Activated CD8-positive, alpha-beta memory T cell treated with anti-CD3 and anti-CD28 coated beads for 48 hours (primary cell): ENCODE measurements at places on chromosomes 7 and 10.

GRCh38 chr7:77571801-77572200 is 34.7 kb downstream of the PTPN12 start:
- DNase-seq, result no peak

DNA sequence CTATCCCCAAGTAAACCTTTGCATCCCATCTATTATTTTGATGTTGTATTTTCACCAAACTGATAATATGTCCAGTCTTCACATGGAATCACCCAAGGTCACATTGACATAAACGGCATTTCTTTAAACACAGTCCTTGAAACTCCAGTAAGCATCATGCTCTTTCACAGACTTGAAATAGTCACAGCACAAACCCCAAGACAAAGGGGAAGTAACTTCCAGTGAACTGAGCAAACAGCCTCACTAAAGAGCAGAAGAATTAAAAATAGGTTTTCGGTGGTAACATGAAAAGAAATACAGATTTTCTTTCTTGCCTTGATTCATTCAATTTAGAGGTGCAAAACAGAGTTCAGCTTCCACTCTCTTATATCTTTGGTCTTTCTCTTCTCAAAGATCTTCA is 253.7 kb downstream of the SFMBT2 start:
- DNase-seq, result no peak

DNA sequence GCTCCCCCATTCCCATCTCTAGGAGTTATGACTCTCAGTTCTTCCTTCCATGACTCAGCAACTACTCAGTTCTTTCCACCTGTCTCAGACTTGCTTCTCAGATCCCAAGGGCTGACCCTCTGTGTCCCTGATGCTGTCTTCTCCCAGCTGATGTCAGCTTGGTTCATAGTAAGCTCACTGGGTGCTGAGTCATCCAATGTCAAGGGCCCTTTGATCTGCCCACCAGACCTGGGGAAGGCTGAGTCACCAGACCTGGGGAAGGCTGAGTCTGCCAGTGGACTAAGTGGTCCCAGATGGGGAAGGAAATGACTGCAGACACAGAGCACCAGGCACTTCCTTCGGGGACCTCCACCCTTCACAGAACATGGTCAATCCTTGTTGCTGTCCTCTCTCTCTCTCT is 76.1 kb upstream of the ZEB1 start:
- no peak for DNase-seq

- DNase-seq, result no peak
These were observed 13.1 kb downstream of the LZTS2 start for GRCh38 chr10:101012525-101013364.

DNA sequence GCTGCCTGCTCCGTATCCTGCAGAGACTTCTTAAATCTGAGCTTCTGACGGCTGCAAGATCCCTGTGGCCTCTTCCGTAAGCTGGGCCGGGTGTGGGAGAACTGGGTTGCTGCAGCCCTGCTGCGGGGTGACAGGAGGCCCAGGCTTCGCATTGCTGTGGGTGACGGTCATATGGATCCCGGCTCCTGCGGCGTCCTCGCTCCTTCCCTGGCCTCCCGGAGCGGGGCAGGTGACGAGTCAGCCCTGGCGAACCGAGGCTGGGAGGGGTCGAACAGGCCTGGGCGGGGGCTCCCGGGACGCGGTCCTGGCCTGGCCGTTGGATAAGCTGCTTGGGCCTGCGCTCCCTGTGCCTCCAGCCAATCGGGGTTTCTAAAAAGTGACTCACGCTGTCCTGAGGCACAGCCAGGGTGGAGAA is 7.8 kb upstream of the UBE2D1 start:
- DNase-seq, result no peak

- DNase-seq, result no peak
These were observed at the start of gene CDHR3 for GRCh38 chr7:105963038-105963667. CDHR3 (plus strand) TSS chr7:105963264; CDS start chr7:105963319, 55 bp downstream.

- no peak for DNase-seq
These were observed 104.2 kb upstream of the RAB18 start for GRCh38 chr10:27399871-27400270.

DNA sequence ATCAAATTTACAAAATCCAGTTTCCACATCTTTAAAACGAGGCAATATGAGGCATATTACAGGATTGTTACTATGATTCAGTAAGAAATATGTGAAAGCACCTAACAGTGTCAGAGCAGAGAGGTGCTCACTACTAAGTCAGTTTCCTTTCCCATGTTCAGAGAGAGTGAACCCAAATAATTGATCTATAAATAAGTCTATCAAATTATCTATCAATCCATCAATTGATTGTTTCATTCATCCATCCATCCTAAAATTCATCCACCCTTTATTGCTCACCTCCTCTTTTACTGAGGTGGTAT is 340.8 kb downstream of the SUGCT start:
- DNase-seq, result no peak

- no peak for DNase-seq
These were observed 16.8 kb downstream of the AKR1B15 start for GRCh38 chr7:134565643-134566136.

DNA sequence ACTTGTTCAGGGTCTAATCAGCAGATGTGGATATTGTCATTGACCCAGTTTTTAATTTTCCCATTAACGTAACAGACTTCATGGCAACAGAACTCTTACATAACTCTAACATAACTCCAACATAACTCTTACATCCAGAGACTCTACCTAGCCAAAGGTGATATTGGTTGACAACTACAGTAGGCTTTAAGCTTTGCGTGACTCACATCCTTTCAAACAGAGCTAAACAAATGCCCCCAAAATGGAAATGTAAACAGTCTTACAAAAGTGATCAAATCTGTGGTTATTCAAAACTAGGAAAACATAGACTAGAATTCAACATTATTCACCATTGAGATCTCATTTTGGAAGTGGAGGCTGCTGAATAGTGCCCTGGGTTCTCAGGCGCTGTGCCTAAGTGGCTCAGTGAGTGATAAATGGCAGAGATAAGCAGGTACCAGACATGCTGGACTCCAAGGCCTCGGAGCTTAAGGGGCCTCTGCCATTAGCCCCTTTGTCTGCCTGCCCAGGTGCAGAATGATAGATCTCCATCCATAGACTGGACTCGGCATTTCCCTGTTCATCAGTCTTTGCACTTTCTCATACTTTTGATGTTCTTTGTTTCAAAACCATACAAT is 34.3 kb upstream of the BTBD16 start:
- no peak for DNase-seq

GRCh38 chr7:135409845-135410542 is 99.9 kb downstream of the CNOT4 start:
- no peak for DNase-seq

GRCh38 chr10:100567249-100567648 is 31.5 kb downstream of the HIF1AN start:
- no peak for DNase-seq

- DNase-seq, result no peak
These were observed 113.5 kb downstream of the RTKN2 start for GRCh38 chr10:62155054-62155680.

DNA sequence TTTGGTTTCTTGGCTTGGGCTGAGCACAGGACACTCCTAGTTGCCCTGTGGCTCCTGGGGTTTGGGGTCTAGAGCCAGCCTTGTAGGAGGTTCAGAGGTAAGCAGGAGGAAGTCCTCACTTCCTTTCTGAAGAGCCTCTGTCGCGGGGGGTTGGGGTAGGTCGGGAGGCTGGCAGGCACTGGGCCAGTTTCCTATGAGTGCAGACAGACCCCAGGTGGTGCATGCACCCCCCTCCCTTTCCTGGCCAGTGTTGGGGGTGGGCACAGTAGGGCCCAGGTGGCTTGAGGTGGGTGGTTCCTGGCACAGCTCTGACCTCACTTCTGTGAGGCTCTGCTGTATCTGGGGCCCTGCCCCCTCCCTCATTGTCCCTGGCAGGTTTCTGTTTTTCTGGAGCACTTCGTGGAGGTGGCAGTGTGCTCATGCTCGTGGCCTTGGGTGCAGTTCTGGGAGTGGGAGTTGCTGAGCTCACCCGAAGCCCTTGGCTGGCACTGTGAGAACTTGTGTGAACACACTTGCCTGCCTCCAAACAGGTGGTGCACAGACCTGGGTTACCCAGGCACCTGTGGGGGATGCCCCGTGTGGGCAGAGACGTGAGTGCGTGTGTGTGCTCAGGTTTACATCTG is 1.8 kb downstream of the PALD1 start:
- DNase-seq, result no peak

- DNase-seq, result no peak
These were observed 689.8 kb upstream of the NRP1 start for GRCh38 chr10:34024282-34024681.

GRCh38 chr7:732094-732541 is 5.0 kb upstream of the PRKAR1B start:
- no peak for DNase-seq

- no peak for DNase-seq
These were observed 59.8 kb downstream of the BTAF1 start for GRCh38 chr10:91983416-91983815.

GRCh38 chr7:47651355-47652317 is 69.7 kb upstream of the TNS3 start:
- DNase-seq, result no peak

DNA sequence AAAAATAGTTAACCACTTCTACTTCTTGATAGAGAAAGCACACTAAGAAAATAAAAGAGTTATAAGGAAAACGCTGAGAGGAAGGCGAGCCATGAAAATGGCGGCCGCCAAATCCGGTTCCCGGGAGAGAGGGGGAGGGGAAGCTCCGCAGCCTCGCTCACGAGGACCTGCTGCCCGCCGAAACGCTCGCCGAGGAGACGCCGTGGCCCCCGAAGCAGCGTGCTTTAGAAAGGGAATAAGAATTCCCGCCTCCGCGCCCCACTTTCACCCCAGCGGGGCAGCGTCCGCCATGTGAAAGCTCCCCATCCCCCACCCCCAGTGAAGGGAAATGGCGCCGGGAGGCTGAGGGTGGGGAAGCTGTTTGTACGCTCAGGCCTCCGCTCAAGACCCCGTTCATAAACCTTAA is 505 bp downstream of the HNRNPA2B1 start:
- peak; percentile 46 for DNase-seq

DNA sequence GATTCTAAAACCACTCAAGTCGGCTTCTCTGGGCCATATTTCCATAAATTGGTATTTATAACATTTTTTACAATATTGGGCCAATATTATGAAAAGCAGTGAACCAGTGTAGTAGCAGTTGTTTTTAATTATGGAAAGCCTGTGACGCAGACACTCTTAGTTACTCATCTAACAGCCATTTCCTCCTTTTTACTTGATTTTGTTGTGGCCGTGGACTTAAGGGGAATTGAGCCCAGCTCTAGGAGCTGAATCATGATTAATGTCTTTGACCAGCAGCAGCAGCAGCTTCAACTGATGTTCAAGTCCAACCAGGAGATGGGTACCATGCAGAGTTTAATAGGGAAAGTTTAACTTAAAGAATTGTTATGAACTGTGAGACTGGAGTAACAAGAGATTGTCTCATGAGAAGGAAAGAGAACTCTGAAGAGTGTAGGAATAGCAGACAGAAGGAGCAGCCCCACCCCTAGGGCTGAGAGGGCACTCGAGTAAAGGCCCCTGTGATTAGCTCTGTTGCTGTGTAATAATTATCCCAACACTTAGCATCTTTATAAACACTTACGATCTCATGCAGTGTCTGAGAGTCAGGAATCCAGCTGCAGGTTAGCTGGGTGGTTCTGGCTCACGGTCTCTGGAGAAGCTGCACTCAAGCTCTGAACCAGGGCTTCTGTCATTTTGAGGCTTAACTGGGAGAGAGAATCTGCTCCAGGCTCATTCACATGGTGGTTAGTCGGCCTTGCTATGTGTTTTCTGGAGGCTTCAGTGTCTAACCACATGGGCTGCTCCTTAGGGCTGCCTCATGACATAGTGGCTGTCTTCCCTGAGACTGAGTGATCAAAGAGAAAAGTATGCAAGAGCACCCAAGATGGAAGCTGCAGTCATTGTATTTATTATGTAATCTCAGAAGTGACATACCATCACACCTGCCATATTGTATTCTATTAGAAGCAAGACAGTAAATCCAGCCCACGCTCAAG is 4.6 kb downstream of the LANCL2 start:
- no peak for DNase-seq

GRCh38 chr7:24981171-24981951 is 1.4 kb upstream of the OSBPL3 start:
- no peak for DNase-seq

GRCh38 chr7:150740053-150740452 is 2.8 kb downstream of the GIMAP5 start:
- no peak for DNase-seq

- DNase-seq, result no peak
These were observed 8.2 kb downstream of the TPK1 start for GRCh38 chr7:144827621-144828020.

DNA sequence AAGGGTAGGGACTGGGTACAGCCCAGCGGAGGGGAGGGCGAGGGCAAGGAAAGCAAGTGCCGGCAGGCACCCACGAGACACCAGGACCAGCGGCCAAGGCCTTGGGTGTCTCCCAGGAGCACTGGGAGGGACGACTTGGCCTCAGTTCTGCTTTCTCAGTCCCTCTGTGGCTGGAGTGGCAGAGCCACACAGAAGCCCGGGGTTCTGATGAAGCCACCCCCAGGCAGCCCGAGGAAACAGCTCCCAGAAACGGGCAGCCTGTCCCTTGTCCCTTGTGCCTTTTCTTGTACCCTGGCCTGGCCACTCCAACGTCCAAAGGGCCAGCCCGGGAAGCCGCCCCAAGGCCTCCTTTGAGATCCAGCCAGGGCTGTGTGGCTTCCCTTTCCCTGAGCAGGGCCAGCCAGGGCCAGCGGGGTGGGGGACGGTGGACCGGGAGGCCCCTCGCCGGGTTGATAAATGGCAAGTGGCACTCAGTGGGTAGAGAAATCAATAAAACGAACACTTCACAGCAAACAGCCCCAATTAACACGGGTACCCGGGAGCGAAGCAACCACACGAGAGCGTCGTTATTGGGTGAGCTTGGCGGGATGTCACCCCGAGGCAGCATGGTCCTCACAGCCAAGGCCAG is 69.8 kb upstream of the GNA12 start:
- no peak for DNase-seq

- DNase-seq, result no peak
These were observed 15.3 kb upstream of the TRA2A start for GRCh38 chr7:23546897-23547572.

DNA sequence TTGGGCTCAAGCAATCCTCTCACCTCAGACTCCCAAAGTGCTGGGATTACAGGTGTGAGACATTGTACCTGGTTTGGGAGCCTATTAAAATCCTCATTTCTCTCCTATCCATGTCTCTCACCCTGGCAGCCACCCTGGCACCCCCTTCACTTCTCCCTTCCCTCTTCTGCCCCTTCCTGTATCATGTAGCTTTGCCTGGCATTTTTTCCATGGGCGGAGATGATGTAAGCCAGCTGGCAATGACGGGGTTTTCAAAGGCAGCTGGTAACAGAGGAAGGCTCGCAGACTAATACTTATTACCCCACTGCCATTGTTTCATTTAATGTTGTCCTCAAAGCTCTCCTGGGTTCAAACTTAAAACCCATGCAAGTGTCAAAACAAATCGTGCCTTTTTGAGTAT is 61.9 kb downstream of the RGS10 start:
- no peak for DNase-seq

GRCh38 chr10:95266674-95267095 is 24.1 kb downstream of the PDLIM1 start:
- no peak for DNase-seq

DNA sequence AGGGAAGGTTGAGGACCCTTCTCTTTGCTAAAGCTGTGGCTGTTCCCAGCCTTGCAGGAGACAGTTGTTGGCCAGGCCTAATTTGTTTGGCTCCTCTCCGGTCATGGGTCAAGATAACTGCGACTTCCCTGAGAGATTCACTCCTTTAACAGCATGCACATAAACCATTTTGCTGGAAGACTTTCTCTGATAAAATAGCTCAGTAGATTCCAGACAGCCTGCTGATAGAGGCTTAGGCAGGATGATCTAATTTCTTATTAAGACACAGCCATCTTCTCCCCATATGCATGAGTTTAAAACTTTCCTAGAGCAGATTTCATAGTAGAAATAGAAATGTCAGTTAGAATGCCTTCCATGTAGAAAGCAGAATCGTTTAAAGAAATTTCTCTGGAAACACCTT is 181.9 kb downstream of the WNT2 start:
- no peak for DNase-seq
